Stimulated activated CD8-positive, alpha-beta memory T cell treated with anti-CD3 and anti-CD28 coated beads, Interleukin-4, amount 100 ng/mL, for 24 hours (primary cell): ENCODE measurements at places on chromosomes 12 and 14.

DNA sequence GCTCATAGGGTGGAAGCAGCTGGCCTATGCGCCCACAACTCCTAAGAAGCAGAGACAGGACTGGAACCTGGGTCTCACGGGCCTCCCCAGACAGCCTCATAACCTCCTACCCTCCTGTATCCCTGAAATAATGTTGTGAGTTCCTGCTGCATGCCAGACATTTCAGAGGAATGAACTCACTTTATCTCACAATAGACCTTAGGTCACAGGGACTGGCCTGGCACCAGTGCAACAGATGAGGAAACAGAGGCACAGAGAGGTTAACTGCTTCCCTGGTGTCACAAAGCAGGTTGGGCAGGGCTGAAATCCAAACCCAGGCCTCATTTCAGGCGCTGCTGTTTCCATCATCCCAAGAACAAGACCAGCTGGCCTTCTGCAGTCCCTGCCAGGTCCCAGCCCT is 5.3 kb downstream of the PHETA1 start:
- no peak for DNase-seq

DNA sequence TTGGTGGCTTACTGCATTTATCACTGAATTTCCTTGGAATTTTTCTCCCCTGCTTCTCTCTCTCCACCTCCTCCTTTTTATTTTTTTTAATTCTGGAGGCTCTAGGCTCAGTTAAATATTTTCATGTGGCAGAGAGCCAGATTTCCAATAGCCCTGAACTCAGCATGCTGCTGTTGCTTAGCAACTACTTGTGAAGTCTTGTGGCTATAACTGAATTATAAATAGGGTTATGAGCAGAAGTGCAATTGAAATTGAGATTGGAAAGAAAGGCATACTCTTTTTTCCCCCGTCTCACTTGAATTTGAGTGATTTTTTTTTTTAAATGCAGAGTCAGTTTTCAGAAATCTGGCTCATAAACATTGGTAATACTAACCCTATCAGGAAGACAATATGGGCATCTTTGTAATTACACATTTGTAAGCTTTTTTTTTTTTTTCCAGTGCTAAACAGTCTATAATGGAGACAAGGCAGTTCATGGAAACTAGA is 38.3 kb downstream of the ATF7IP start:
- DNase-seq: no peak

DNA sequence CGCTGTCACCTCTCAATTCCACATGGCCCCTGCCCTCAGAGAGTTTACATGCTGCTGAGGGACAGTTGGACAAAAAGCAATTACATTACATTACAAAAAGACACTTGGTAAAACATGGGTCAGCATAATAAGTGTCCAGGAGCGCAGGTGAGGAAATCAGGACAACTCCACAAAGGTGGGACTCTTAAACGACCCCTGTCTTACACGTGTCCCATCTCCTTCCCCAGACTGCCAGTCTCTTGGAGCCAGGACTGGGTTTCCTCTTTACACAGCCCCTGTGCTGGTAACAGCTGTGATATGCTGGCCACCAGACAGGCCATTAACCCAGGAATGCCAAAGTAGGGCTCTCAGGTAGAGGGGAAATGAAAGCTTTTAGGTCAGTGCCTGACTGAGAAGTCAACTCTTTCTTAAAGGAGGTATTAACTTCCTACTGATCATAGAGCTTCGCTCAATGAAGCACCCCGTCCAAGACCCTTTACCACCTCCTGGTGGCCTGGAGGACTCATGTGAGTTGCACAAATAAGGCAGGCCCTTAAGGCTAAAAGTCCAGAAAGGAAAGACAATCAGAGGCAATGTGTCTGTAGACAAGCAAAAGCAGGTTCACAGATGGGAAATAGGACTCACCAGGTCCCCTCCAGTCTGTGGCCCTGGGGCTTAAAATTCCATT is 55.5 kb downstream of the ANO2 start:
- no peak for DNase-seq

GRCh38 chr14:75711796-75712211 is 50.8 kb downstream of the TTLL5 start:
- no peak for DNase-seq

- DNase-seq: no peak
Measured at GRCh38 chr12:65827342-65827741, 3.1 kb downstream of the HMGA2 start.

GRCh38 chr12:12195081-12195480 is 71.8 kb downstream of the LRP6 start:
- DNase-seq: no peak

GRCh38 chr14:82366803-82367202 is 833.1 kb upstream of the SEL1L start:
- DNase-seq: no peak

DNA sequence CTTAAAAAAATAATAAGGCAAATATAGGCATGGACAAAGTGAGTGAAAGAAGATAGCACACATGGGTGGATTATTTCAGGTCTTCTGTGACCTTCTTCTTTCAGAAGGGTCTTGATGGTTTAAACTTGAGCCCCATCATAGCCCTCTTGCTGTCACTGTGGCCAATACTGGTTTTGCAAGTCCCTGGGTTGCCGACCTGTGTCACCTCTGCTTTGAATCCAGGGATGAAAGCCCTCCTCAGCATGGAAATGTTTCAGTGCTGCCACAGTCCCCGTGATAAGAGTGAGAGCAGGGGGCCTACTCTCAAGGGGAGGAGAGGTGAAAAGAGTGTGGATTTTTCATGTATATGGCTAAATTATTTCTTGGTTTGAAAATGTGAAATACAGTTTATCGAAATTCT is 30.2 kb upstream of the ATF1 start:
- no peak for DNase-seq

- DNase-seq: no peak
Measured at GRCh38 chr12:24222968-24223367, 273.5 kb upstream of the SOX5 start.

DNA sequence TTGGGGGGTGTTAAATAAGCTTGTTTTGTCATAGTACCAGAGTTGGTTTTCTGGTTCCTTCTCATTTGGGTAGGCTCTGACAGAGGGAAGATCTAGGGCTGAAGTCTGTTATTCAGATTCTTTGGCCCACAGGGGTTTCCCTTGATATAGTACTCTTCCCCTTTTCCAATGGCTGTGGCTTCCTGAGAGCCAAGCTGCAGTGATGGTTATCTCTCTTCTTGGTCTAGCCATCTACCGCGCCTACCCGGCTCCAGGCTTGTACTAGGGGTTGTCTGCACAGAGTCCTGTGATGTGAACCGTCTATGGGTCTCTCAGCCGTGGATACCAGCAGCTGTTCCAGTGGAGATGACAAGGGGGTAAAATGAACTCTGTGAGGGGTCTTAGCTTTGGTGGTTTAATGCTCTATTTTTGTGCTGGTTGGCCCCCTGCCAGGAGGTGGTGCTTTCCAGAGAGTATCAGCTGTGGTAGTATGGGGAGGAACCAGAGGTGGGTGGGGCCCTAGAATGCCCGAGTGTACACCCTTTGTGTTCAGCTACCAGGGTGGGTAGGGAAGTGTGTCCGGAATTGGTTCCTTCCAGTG is 209.7 kb downstream of the GPHN start:
- DNase-seq: no peak

DNA sequence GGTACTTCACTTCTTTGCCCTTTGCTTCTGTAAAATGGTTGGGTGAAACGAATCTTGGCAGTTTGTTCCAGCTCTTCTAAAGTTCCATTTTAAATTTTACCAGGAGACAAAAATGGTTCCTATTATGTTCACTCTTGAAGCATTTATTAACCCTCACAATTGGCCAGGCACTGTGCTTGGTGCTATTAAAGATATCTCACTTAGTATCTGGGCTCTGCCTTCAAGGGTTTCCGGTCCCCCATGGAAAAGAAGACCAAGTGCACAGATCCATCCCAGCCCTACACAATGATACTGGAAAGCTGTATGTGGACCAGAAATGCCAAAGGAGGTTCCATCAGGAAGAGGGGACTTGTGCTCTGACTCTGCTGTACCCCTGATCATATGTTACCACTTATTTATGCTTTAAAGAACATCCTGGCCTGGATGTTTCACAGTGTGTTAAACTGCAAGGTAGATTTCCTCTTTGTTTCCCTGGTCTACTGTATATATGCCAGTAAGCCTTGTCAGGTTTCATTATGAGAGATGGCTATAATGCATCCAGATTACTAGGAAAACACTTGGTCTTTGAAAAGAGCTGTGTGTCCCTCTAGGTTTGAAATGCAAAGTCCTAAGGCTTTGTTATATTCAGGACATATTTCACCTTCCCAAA is 154.8 kb downstream of the PRKCH start:
- no peak for DNase-seq

GRCh38 chr12:52917800-52918199 is 12.9 kb upstream of the KRT8 start:
- DNase-seq: no peak

DNA sequence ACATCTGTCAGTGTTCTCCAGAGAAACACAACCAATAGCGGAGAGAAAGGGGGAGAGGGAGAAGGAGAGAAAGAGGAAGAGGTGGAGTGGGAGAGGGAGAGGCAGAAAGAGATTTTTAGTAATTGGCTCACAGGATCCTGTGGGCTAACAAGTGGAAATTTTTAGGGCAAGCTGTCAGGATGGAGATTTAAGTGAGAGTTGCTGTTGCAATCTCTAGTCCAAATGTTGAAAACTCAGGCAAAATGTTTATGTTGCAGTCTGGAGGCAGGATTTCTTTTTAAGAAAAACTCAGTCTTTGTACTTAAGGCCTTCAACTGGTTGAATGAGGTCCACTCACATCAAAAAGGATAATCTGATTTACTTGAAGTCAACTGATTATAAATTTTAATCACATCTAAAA is 12.5 kb upstream of the GLIPR1L2 start:
- no peak for DNase-seq

DNA sequence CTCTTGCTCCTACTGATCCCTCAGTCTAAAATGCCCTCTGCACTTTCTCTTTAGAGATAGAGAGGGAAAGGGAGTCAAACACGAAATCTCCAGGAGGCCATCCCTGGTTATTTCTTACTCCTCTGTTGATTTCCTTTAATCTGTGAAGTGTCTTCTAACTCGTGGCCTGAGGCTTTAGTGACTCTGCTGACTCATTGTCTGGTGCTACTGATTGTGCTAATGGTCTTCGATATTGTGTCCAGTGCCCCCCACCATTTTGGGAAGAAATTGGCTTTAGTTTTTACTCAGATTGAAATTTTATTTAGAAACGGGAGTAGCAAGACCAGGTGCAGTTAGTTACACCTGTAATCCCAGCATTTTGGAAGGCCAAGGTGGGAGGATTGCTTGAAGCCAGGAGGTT is 839 bp downstream of the CLEC9A start:
- DNase-seq: no peak

DNA sequence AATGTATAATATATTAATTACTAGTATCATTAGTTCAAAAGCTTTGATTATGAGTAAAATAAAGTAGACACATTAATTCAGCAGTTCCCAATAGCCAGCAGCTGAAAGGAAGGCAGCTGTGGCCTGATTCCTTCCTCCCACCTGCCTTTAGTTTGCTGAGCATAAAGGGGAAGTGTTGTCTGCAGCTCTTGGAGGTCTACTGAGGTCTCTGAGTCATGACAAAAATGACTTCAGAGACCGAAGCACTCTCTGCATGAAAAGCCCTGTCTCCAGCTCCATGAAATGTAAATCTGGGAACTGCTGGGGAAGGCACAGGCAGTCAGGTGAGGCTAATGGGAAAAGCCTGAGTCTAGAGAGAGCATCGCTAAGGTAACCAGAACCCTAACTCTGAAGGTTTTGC is 165.4 kb downstream of the NRXN3 start:
- no peak for DNase-seq

- DNase-seq: no peak
Measured at GRCh38 chr14:86802726-86803125, 1190.3 kb downstream of the GALC start.

- DNase-seq: no peak
Measured at GRCh38 chr12:115650026-115650425, 627.5 kb downstream of the MED13L start.

DNA sequence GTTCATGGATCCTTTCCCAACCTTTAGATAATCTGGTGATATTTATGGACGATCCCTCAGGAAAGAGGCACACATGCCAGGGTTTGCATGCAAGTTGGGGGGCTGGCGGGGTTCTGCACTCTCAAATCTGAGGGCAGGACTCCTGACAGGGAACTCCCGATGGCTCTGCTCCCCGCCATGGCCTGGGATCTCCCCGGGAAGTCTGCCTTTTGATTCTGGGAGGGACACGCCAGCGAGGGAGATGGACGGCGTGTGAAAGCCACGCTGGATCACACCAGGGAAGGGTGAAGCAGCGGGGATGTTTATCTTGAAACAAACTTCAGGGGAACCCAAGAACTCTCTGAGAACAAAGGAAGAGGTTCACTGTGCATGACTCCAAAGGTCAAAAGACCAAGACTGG is 43.6 kb downstream of the LGMN start:
- no peak for DNase-seq

- no peak for DNase-seq
Measured at GRCh38 chr14:54226103-54226502, 170.7 kb upstream of the CDKN3 start.

- DNase-seq: no peak
Measured at GRCh38 chr12:104649217-104649824, 192.6 kb downstream of the CHST11 start.

GRCh38 chr12:95203487-95204030 is 13.7 kb downstream of the FGD6 start:
- no peak for DNase-seq

GRCh38 chr14:67269298-67270060 is 28.2 kb downstream of the PALS1 start:
- DNase-seq: no peak

DNA sequence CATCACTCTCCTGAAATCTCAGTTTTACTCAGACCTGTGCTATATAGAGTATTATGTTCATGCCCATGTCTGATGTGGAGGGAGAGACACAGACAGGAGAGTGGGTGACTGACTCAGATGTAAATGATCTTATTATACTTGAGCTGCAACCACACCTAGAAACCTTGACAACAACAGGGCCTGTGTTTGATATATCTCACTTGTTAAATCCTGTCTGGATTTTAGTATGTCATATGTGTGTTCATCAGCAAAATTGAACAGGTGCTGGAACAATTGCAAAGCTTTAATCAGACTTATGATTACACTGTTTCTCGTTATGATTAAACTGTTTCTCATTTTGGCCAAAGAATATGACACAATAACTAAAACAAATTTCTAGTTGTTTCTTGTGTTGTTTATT is 37.7 kb downstream of the DIP2B start:
- no peak for DNase-seq

DNA sequence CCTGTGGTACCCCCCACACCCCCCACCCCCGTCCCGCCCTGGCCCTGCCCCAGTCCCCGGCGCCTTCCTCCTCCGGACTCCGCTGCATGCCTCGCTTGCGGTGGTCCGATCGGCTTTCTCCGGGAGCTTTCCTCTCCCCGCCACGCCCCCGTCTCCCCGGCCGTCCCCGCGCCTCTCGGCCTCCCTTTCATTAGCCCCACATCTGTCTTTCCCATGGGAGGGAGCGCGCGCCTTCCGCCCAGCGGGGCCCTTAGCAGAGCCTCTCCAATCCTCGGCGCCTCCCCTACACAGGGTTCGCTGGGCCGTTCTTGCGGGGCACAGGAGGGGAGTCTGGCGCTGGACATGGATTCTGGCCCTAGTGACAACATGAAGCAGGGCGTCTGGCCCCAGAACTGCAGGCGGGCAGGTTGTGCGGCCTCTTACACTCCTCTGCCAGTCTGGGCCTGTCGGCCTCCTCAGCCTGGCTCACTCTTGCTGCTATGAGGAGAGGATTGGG is 1.5 kb upstream of the EFS start:
- no peak for DNase-seq

- no peak for DNase-seq
Measured at GRCh38 chr12:87853448-87854003, 175.7 kb downstream of the C12orf50 start.

- DNase-seq: no peak
Measured at GRCh38 chr14:95102680-95103044, 54.7 kb downstream of the DICER1 start.

- no peak for DNase-seq
Measured at GRCh38 chr14:92471919-92472318, 41.7 kb upstream of the RIN3 start.
